ENCODE measurements at places on chromosomes 1 and 21.

DNA sequence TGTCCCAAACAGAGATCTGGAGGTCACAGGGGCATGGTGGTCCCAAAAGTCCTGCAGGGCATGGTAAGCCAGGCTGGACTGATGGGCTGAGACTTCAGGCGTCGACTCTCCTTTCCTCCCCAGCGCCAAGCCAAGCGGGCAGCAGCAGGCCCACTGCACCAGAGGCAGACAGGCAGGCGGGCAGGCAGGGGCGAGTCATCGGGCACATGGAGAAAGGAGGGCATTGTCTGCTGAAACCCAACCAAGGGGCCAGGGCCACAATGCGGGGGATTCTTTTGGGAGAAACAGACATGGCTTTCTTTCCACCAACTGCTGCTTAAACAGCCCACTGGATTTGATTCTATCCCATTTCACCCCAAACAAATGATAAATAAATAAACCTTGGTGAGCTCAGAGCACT is 46.2 kb downstream of the TRABD2B start:
- no peak for DNase-seq

DNA sequence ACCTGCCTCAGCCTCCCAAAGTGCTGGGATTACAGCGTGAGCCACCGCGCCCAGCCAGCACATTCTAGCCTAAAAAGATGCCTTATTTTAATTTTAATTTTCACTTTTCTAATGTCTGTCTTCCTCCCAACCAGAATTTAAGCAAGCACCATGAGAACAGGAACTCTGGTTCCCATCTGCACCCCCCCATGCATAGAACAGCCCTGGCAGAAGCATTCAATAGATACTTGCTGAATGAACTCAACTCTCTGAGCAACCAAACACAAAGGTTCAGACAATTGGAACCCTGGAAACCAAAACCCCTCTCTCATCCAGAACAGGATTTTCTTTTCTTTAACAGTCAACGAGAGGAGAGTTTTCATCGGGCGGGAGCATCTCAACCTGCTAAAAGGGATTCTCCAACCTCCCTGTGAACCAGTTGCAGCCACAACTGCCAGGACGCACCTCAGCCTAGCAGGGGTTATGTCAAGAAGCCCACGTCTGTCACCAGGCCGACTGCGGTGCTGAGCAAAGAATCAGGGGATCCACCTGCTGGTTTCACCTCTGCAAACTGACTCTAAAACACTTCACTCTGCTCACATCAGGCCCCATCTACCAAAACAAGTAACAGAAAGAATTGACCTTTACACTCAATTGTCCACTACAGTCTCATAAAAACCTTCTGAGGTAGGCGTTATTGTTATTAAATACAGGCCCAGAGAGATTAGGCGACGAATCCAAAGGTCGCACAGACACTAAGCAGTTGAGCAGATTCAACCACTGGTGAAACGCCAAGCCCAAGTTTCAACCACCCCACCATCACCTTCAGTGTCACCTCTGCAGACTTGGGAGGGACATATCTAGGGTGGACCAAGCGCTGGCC is 1.7 kb downstream of the KIAA2013 start:
- no peak for DNase-seq

- DNase-seq, result no peak
Measured at GRCh38 chr21:44328242-44328895, 10.8 kb downstream of the CFAP410 start.

DNA sequence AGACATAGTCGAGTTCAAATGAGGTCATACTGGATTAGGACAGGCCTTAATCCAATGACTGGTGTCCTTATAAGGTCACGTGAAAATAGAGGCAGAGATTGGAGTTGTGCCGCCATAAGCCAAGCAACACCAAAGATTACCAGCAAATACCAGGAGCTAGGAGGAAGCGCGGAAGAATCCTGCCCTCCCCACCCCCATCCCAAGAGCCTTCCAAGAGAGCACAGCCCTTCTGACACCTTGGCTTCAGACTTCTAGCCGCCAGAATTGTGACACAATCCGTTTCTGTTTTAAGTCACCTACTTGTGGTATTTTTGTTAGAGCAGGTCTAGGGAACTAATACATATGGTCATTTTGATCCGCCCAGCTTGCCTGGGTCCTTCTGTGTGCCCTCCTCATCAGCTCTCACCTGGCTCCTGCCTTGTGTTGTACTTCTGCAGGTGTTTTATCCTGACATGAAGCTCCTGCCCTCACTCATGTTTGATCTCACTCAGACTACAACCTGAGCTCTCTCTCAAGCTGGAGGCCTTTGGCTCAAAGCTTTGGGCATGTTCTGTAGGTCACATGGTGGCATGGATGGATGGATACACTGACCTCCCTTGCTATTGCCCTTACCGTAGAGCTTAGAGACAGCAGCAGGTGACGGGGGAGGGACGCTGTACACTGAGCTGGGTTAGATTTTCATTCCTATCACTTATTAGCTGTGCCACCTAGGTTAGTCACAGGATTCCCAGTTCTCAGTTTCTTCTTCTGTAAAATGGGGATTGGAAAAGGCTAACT is 10.7 kb upstream of the NUAK2 start:
- DNase-seq, result no peak
